Activated CD4-positive, alpha-beta memory T cell treated with anti-CD3 and anti-CD28 coated beads for 36 hours (primary cell): ENCODE measurements at places on chromosomes 5 and 9. TPM values are rescaled to one million over a fixed set of nuclear protein-coding genes. Genes with fewer than 3 reads are reported as not detected.
A peak's percentile ranks its signal among the peaks of the same experiment; 100 is the strongest.

DNA sequence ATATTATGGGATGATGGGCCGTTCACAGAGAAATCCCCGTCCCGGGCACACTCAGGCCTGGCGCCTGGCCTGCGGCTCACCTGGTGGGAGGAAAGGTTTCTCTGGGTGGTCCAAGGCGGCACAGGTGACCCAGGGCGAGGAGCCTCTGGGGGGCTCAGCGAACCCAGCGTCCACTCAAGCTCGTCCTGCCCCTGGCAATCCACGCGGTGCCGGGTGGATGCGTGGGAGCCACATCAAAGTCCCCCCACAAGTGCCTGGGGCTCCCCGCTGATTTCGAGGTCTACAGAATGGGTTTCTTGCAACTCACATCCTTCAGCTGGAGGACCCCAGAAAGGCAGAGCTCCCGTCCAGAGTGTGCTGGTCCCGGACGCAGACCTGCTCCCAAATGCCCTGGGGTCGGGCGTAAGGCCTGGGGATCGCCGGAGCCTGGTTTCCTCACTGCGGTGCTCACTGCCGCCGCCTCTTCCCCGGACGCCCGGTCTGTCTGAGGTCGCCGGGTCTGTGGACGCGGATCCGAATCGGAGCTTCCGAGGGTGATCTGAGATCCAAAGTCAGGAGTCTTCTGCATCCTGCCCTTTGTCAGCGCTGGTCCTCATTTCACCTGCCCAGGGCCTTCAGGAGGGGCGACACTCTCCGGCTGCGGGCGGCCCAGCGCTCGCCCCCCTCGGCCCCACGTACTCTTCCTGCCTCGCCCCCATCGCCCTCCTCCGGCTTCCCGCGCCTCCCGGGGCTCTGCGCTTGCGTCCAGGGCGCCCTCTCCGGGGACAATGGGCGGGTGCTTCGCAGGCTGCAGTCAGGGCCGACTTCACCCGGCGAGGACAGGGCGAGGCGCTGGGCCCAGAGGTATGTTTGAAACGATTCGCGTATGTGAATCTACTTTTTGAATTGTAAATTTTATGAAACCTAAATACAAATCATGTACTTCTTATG, 20.0 kb upstream of the RUFY1 start:
- no peaks in the 10 kb centered on the region for H3K36me3 ChIP-seq
- H3K27me3 ChIP-seq, result no peaks in the 10 kb centered on the region
- H3K4me1 ChIP-seq, result peaks cover 10% of the 10 kb centered on the region

GRCh38 chr5:66757219-66757833, 161.1 kb downstream of the MAST4 start:
- H3K4me1 ChIP-seq, result no peaks in the 10 kb centered on the region
- DNase-seq, result peak; percentile 37
- no peak overlapping the region for H3K4me3 ChIP-seq
- H3K27me3 ChIP-seq, result peaks cover 15% of the 10 kb centered on the region

GRCh38 chr5:57680686-57681085, 198.1 kb upstream of the ACTBL2 start:
- no peak overlapping the region for H3K4me3 ChIP-seq
- H3K27ac ChIP-seq, result no peak overlapping the region
- H3K27me3 ChIP-seq, result peaks cover 5% of the 10 kb centered on the region

DNA sequence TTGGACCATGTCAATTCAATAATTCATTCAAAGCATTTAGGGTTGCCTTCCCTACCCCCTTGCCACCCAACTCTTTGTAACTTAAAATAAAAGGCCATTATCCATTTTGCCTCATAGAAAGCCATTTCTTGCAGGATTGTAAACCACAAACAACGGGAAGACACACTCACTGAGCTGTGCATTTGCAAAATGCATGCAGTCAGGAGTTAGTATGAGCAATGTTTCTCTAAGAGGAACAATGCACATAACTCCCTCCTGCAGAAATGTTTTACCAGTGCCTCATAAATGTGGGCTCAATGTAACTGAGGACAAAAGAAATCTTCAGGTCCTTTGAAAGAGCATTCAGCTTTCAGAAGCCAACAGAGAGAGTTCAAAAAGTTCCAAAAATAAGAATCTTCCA, 98.5 kb upstream of the ABCA1 start:
- no peak for DNase-seq
- no peak overlapping the region for H3K4me3 ChIP-seq
- H3K27me3 ChIP-seq, result peaks cover 3% of the 10 kb centered on the region
- H3K27ac ChIP-seq, result no peak overlapping the region

DNA sequence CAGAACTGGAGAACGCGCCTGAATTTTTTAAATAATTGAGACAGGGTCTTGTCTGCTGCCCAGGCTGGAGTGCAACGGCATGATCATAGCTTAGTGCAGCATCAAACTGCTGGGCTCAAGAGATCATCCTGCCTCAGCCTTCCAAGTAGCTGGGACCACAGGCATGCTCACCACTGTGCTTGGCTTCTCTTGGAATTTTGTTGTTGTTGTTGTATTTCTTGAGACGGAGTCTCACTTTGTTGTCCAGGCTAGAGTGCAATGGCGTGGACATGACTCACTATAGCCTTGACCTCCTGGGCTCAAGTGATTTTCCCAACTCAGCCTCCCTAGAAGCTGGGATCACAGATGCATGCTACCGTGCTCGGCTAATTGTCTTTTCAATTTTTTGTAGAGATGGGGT, 58.4 kb upstream of the DAB2IP start:
- no peak overlapping the region for H3K4me3 ChIP-seq
- H3K27ac ChIP-seq, result no peak overlapping the region
- H3K27me3 ChIP-seq, result peaks cover 29% of the 10 kb centered on the region

DNA sequence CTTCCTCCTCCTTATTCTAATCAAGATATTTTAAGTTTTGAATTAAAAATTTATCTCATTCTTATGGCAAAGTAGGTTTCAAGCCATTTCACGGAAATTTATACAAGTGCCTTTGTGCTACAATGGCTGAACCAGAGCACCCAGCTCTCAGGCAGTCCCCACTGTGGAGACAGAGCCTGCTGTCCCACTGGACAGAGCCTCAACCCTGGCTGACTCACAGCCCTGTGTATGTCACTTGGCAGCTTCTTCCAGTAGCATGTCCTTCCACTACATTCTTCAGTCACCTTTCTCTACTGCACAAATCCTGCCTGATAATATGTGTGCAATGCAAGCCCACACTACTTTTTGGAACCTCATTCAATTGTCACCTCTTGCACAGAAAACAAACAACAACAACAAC, 253.1 kb downstream of the PDE4D start:
- peaks cover 5% of the 10 kb centered on the region for H3K27me3 ChIP-seq
- no peaks in the 10 kb centered on the region for H3K36me3 ChIP-seq
- peaks cover 3% of the 10 kb centered on the region for H3K4me1 ChIP-seq
- no peak for DNase-seq
- H3K27ac ChIP-seq, result no peak overlapping the region

- peaks cover 23% of the 10 kb centered on the region for H3K4me1 ChIP-seq
- H3K27ac ChIP-seq, result no peak overlapping the region
- H3K27me3 ChIP-seq, result no peaks in the 10 kb centered on the region
- H3K4me3 ChIP-seq, result no peak overlapping the region
- DNase-seq, result no peak
These were observed 62.9 kb upstream of the IL17B start for GRCh38 chr5:149441986-149442385.

- no peak for DNase-seq
- H3K27ac ChIP-seq, result no peak overlapping the region
- H3K36me3 ChIP-seq, result no peaks in the 10 kb centered on the region
- H3K4me1 ChIP-seq, result no peaks in the 10 kb centered on the region
- H3K27me3 ChIP-seq, result peaks cover 21% of the 10 kb centered on the region
- H3K4me3 ChIP-seq, result no peak overlapping the region
These were observed 395.5 kb upstream of the IRX1 start for GRCh38 chr5:3199962-3200755.

GRCh38 chr5:113263545-113263944, 171.2 kb downstream of the TSSK1B start:
- H3K4me3 ChIP-seq, result no peak overlapping the region
- no peak overlapping the region for H3K27ac ChIP-seq
- no peaks in the 10 kb centered on the region for H3K36me3 ChIP-seq
- H3K4me1 ChIP-seq, result no peaks in the 10 kb centered on the region
- DNase-seq, result no peak
- no peaks in the 10 kb centered on the region for H3K27me3 ChIP-seq

GRCh38 chr5:68046445-68046844, 169.1 kb upstream of the PIK3R1 start:
- DNase-seq, result no peak
- H3K27ac ChIP-seq, result no peak overlapping the region
- no peak overlapping the region for H3K4me3 ChIP-seq
- no peaks in the 10 kb centered on the region for H3K4me1 ChIP-seq

DNA sequence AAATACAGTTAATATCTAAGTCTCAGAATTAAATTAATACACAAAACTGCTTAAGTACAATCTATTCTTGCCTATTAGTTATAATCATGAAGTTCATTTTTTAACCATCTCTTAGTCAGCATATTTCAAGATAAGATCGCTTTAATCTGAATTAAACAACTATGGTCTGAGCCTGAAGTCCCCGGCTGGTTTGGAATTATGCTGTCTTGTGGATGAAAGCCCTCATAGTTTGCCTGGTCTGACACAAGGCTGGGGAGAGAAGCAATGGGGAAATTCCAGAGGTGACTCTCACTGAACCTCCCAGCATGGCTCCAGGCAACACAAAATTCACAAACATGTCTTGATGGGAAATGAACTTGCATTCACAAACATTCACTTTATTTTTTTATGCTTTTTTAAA, 28.0 kb upstream of the GRAMD2B start:
- peaks cover 2% of the 10 kb centered on the region for H3K27me3 ChIP-seq
- H3K27ac ChIP-seq, result no peak overlapping the region

GRCh38 chr5:152514827-152515397, 109.8 kb upstream of the NMUR2 start:
- H3K36me3 ChIP-seq, result no peaks in the 10 kb centered on the region
- peaks cover 4% of the 10 kb centered on the region for H3K27me3 ChIP-seq
- DNase-seq, result no peak
- H3K27ac ChIP-seq, result no peak overlapping the region

- DNase-seq, result peak; percentile 15
- no peak overlapping the region for H3K27ac ChIP-seq
- peaks cover 19% of the 10 kb centered on the region for H3K27me3 ChIP-seq
These were observed 107.9 kb upstream of the LARP1 start for GRCh38 chr5:154647114-154647760.

- H3K4me1 ChIP-seq, result no peaks in the 10 kb centered on the region
- no peak for DNase-seq
- H3K27me3 ChIP-seq, result peaks cover 2% of the 10 kb centered on the region
- no peak overlapping the region for H3K27ac ChIP-seq
- no peaks in the 10 kb centered on the region for H3K36me3 ChIP-seq
These were observed 27.6 kb downstream of the GLRA1 start for GRCh38 chr5:151897020-151897552.

GRM6 gene
- total RNA-seq, result not detected

PCDHA9 gene
- not detected for total RNA-seq

DNAI1 gene
- 0.19 TPM for total RNA-seq

C5orf34 gene
- 13.1 TPM for total RNA-seq

MSMP gene
- total RNA-seq, result not detected

PAPPA gene
- not detected for total RNA-seq

FAM81B gene
- not detected for total RNA-seq

RANBP17 gene
- not detected for total RNA-seq

ECM2 gene
- not detected for total RNA-seq

CDKN2AIPNL gene
- 33.3 TPM for total RNA-seq
